Stimulated activated CD4-positive, alpha-beta T cell treated with anti-CD3 and anti-CD28 coated beads, Interleukin-12 subunit alpha, Interleukin-12 subunit beta, amount 100 ng/mL, for 48 hours (primary cell): ENCODE measurements at places on chromosomes 2 and 18.

DNA sequence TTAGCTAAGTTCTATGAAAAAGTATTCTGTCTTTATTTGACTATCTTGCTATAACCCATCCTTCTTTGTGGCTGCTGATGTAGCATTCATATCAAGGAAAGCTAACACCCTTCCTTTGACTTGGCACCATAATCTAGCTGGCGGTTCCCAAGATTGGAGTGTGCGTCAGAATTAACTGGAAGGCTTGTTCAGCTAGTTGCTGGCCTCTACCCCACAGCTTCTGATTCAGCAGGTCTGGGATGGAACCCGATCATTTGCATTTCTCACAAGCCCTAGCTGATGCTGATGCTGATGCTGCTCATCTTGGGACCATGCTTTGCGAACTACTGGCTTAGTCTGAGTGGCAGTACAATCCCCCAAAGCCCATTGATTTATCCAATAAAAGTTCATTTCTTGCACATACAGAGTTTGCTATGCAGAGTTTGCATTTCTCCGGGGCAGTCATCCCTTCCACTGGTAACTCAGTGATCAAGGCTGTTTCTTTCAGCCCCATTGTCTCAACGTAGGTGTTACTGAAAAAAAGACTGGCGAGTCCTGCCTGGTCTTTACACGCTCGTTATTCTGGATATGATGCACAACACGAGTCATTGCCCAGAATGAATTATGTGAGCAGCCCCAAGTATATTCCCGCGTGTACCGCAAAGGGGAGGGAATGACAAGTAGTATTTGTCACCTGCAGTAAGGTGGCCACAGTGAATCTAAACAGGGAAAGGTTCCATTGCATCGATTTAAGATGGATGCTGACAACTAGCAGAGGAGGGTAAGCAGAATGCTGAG is 96.5 kb downstream of the ZNF532 start:
- DNase-seq: peak; percentile 4

- DNase-seq: no peak
These were observed 57.8 kb upstream of the CCDC141 start for GRCh38 chr2:179107737-179108136.

GRCh38 chr2:229749779-229750178 is 35.4 kb upstream of the DNER start:
- no peak for DNase-seq

GRCh38 chr2:234626566-234627130 is 129.8 kb upstream of the ARL4C start:
- DNase-seq: no peak

DNA sequence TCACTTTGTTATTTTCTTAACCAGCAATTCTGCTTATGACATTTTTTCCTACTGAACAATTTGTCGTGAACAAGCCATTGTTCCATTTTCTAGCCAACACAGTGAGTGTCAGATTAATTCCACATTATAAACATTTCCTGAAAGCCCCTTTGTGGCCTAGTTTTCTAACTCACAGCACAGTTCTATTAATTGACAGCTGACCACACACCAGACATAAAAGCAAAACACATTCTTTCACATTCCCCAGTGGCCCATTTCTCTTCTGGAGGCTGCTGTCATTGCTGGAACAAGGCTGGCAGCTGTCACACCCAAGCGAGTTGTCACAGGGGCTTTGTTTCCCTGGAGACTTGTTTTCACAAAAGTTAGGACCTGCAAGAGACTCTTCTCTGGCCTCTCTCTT is 50.7 kb downstream of the RNF152 start:
- DNase-seq: no peak

DNA sequence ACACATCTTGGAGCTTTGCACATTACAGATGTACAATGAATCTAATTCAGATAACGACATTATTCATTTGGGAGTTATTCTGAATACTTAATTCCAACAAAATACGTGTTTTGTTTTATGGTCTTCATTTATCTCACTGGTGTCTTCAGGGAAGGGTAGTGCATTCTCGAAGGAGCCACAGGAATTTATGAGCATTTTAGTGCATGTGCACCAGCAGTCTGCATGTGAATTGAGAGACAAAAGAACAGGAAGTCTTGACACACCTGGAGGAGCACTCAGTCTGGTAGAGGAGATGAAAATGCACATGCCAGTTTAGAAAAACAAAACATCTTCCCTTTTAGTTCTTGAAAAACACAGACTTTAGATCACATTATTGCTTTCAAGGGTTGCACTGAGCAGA is 228.7 kb downstream of the LRATD1 start:
- no peak for DNase-seq

DNA sequence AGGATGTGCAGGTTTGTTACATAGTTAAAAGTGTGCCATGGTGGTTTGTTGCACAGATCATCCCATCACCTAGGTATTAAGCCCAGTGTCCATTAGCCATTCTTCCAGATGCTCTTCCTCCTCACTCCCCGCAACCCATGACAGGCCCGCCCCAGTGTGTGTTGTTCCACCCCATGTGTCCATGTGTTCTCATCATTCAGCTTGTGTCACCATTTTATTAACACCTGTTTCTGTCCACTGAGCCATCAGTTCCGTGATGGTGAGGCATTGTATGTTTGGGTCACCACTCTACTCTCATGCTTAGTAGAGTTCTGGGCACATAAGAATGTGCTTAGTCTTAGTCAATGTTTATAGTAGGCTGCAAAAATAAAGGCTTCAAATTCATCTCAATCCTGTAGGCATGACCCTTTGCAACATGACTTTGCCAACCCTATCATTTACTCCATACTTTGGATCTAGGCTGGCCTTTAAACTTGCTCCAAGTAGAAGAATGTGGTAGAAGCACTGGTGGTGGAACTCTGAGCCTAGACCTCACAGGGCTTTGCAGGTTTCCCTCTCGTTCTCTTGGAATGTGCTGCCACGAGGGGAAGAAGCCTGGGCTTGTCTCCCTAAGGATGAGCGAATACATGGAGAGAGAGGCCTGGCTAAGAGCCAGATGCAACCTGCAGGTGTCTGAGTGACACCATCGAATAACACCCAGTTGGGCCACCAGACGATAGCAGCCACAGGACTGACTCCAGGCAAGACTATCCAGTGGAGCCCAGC is 161.5 kb downstream of the NAPG start:
- no peak for DNase-seq

DNA sequence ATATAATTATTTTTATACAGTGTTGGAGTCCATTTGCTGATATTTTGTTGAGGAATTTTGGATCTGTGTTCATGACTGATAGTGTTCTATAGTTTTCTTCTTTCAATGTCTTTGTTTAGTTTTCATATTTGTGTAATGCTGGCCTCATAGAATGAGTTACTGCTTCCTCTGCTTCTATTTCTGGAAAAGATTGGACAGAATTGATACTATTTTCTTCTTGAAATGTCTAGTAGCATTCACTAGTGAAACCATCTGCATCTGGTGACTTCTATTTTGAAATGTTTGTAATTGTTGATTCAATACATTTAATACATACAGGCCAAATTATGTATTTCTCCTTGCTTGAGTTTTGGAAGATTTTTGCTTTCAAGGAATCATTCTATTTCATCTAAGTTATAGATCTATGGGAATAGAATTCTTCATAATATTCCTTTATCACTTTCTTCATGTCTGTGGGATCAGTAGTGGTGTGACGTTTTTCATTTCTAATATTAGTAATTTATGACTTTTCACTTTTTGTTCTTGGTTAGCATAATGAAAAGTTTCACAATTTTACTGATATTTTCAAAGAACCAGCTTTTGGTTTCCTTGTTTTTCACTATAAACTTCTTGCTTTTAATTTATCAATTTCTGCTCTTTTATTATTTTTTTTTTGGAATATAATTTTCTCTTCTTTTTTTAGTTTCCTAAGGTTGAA is 509.9 kb upstream of the VRK2 start:
- no peak for DNase-seq

DNA sequence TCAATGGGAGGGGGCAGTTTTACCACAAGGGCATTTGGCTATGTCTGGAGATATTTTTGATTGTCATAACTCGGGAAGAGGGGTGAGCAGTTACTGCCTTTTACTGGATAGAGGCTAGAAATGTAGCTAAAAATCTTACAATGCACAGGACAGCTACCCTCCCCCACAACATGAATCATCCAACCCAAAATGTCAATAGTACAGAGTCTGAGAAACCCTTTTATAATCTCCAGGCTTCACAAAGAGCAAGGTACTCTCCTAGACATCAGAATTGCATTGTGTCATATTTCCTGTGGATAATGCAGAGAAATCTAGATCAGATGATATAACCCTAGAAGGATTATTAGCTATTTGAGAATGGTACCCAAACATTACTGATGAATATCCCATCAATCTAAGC is 277.1 kb upstream of the NRP2 start:
- DNase-seq: no peak

DNA sequence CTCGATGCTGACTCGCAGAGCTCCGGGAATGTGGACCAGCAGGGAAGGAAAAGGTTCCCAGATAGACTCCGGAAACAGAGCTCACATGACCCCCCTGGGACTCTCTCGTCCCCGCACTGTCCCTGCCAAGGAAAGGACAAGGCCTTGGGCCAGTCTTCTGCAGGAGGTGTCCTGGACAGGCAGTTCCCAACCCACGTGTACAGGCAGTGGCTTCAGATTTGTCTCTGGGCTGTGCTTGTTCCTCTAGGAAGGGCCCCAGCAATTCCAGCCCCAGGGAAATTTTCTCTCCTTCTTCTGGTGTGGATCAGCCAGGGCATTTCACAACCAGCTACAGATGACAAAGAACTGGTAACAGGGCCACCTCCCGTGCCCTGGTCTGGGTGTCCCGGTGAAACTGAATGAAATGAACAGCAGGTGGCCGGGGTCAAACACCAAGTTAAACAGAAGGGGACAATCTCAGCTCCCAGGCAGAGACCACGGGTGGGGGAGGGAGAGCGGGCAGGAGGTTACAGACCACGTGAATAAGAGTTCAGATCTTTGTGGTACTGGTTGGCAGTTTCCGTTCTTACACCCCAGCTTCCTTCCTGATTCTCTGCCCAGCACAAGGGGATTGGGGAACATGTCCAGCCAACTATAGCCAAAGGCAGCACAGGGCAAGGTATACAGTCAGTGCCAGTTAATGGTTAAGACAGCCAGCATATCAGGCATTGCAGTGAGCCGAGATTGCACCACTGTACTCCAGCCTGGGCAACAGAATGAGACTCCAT is 52.2 kb upstream of the CAB39 start:
- no peak for DNase-seq

DNA sequence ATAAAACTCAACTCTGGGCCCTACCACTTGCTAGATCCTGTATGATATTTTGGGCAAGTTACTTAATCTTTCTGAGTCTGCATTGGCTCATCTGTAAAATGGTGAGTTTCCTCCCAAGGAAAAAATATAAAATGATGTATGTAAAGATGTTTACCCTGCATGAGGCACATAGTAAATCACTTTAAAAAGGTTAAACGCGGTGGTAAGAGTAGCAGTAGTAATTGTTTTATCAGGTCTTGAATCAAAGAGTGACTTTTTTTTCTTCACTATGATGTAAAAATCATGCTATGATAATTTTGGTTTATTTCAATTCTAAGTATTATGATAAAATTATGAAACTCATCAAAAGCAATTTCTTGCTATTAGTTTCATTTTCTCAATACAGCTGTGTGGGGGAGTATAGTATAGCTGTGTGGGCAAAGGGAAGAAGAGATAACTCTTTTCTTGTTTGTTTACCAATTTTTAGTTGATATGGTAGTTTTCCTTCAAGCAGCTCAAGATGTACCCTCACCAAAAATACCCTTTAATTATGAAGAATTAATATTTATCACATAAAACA is 10.7 kb downstream of the ARHGAP15 start:
- DNase-seq: no peak

- DNase-seq: no peak
These were observed 9.2 kb downstream of the ADRA2B start for GRCh38 chr2:96106991-96107707.

DNA sequence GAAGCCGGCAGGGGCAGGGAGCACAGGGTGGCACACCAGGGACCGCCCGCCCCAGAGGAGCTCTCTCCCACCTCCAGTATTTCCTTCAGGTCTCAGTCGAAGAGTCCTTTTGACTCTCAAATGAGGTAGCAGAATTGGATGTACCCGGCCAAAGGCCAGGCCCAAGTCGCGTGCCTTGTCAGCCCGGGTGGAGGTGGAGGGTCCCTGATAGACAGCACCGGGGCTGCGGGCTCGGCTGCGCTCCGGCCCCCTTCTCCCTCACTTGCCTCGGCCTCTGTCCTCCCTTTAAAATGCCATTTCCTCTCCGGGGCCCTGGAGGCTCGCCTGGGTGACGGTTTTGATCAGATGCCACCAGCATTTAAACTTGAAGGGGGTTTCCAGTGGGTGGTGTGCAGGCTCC is 198.9 kb upstream of the SOX11 start:
- no peak for DNase-seq

- DNase-seq: no peak
These were observed 1389.8 kb upstream of the TMEFF2 start for GRCh38 chr2:193584522-193584938.

- no peak for DNase-seq
These were observed 414.5 kb downstream of the TNS1 start for GRCh38 chr2:217588266-217588665.

DNA sequence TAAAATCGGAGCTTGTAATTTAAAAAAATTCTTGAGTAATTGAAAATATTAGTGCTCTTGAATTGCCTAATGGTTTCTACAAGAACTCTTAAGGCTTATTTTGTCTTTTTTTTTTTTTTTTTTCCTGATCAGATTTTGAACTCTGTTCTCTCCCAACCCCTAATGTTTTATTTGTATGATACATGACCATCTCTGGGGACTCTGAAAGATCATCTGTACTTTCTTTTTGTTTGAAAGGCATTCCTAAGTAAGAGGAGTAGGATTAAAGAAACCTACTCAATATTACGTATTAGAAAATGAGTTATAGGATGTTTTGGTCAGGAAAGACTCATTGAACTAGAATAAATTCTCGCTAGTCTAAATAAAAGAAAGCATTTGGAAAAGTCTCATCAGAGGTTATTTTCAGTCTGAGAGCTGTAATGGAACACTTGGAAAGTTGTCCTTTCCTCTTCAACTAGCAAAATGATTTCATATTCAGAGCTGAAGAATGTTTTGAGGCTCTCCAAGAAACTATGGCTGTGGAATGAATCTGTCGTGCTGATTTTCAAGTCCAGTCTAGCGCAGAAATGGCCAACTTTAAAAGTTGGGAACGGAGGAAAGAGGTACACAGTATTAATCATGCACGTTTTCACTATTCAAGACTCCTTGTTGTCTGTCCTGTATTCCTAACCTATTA is 182.7 kb downstream of the PRPF40A start:
- no peak for DNase-seq

- DNase-seq: no peak
These were observed 25.6 kb downstream of the DNPEP start for GRCh38 chr2:219362072-219362471.

DNA sequence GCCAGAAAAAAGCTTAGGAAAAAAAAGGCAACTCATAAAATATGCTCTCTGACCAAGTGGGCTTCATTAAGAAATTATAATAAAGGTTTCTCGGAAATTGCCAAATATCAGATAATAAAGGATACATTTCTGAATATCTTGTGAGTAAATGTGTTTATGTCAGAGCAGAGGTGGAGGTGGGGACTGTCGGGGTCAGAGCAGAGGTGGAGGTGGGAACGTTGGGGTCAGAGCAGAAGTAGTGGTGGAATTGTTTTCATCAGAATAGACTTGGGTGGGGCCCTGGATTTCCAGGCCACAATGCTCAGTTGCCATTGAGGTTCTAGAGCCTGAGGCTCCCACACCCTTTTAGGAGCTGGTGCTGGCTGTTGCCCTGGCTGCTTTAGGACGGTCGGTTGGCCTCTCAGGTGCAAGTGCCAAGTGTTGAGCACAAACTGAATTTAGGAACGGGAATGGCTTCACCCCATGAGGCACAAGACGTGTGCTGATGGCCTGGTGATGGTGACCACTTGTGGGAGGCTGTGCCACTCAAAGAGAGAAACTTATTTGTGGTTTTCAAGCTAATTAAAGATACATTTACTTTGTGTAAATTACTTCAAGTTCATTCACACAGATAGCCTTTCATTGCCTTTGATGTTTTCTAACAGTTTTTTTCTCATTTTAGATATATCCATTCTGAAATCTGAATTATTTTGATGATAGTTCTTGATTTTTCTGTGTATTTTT is 131.5 kb downstream of the ATP9B start:
- no peak for DNase-seq
